RCC 7860 (cell line): ENCODE measurements at places on chromosomes 16 and 17.

DNA sequence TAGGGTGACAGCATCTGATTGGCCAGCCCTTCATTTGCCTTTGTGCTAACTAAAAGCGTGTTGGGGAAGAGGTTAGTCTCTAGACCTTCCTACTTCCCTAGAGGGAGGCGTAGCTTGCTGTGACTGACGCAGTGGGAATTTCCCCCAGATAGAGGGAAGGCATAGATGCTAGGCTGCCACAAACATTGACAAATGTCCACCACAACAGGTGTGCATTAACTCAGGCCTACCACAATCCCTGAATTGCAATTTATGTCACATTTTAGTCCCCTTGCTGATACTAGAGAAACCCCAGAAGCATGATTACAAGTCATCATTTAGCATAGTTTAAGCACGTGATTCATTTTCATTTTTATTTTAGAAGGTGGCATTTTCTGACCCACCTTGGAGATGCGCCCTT is 76.3 kb upstream of the WSB1 start:
- no peak for DNase-seq

DNA sequence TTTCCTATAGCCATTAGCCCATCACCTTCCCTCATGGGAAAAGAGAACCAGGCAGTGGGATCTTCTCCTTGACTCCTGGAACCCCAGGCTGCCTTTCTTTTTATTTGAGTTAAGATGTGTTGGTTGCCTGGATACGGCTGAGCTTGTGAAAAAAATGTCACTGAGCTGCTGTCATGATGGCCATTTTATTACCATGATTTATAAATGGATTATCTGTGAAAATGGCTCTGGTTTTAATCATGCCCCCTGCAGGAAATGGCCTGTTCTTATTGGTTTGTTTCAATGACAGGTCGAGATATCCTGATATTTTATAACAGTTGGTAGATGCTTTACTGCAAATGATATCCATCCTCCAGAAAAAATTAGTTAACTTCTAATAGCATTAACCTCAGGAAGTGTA is 640.4 kb downstream of the CDH11 start:
- no peak for DNase-seq

DNA sequence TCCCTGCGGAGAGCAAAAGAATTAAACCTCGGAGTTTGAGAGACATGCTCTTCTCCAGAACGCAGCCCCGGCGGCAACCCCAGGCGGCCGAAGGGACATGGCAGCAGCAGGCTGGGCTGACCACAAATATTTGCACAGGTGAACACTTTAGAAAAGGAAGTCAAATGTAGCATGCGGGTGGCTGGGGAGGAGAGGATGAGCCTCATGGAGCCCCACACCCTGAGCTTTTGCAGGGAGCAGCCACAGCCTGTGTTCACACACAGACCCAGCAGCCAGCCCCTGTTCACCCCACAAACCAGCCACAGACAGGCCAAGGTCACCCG is 17.8 kb downstream of the HS3ST6 start:
- DNase-seq: no peak

- DNase-seq: no peak
These were observed 21.0 kb upstream of the ENDOV start for GRCh38 chr17:80393961-80394360.

GRCh38 chr16:21268236-21268635 is 9.9 kb downstream of the CRYM start:
- no peak for DNase-seq

DNA sequence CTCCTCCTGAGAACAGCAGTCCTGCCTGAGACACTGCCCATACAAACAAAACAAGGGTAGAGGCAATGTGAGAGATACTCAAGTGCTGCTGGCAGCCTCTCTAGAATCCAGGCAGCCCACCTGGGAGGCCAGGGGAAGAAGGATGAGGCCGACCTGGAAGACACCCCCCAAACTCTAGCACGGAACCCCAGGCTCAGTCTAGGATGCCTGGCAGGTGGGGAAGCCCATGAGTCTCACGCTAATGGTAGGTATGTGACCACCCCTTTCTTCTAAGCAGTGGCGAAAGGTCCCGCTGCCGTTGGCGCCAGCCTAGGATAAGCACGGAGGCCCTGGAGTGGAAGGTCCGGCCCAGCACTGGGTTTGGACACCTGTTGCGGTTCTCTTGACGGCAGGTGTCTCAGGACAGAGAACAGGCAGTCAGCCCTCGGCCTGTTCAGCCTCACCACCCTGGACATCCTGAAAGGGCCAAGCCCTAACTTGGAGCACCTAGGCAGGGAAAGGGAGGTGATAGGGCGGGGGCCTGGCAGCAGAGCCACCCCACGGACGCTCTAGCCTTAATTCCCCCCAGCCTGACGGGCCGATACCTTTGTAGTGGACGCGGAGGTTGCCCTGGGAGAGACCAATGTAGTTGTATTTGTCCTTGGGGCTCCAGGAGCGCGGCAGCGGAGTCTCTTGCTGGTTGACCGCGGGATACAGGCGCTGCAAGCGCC is 487 bp downstream of the RANBP10 start:
- no peak for DNase-seq

- DNase-seq: peak; percentile 75
These were observed 5.2 kb downstream of the BAIAP2 start for GRCh38 chr17:81039854-81040758.

DNA sequence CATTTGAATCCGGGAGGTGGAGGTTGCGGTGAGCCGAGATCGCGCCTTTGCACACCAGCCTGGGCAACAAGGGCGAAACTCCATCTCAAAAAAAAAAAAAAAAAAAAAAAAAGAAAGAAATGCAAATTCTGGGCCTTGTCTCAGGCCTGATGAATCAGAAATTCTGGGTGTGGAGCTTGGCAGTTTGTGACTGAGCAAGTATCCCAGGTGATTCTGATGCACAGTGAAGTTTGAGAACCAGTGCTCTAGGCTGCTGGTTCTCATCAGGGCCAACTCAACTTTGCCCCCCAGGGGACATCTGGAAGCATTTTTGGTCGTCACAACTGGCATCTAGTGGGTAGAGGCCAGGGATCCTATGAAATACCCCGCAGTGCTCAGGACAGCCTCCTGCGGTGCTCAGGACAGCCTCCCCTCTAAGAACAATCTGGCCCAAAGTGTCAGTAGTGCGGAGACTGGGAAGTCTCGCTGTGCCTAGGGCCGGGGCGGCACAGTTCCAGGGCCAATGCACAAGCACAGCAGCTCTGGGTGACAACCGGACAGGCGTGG is 55.9 kb downstream of the SDK2 start:
- DNase-seq: no peak

DNA sequence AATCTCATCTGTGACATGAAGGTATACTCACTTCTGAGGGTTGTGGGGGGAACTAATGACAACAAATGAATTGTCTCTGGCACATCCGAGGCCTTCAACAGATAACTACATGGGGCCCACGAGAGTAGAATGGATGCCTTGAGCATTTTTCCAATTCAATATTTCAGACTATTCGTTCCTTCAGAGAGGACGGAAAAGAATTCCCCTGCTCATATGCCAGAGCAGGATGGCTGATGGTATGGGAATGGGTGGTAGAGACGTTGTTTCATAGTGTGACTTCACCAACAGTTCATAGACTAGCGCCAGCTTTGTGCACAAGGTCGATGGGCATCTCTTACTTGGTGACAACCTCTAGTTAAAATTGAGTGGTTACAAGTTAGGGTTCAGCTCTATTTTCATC is 61.3 kb downstream of the HLF start:
- no peak for DNase-seq

DNA sequence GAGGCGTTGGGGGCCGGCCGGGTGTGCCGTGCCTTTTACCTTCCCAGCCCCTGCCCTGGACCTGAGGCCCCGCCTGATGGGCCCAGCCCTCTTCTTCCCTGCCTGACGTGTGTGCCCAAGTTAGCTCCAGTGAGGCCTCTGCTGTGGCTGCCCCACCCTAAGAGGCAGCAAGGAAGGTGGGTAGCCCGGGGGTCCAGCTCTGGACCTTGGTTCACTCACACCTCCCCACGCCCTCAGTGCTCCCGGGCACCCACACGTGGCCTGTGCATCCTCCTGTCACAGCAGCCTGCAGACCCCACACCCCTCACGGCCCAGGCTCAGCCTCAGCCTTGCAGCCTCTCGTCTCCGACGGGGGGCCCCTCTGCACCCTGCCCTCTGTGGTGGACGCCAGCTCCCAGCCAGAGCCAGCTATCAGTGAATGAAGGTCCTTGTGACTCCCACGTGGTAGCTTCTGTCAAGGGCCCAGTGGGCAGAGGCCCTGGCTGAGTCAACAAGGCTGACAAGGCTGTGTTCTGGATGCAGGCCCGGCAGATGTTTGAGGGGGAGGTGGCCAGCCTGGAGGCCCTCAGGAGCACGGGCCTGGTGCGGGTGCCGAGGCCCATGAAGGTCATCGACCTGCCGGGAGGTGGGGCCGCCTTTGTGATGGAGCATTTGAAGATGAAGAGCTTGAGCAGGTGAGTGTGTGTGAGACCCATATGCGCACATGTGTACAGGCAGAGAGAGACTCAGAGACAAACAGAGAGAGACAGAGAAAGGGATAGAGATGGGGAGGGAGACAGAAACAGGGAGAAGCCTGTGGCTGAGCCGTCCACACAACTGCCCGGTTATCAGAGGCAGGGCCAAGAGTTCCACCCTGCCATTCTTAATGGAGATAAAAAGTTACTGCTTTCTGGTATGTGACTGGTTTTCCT is 2.8 kb downstream of the FN3K start:
- DNase-seq: no peak

DNA sequence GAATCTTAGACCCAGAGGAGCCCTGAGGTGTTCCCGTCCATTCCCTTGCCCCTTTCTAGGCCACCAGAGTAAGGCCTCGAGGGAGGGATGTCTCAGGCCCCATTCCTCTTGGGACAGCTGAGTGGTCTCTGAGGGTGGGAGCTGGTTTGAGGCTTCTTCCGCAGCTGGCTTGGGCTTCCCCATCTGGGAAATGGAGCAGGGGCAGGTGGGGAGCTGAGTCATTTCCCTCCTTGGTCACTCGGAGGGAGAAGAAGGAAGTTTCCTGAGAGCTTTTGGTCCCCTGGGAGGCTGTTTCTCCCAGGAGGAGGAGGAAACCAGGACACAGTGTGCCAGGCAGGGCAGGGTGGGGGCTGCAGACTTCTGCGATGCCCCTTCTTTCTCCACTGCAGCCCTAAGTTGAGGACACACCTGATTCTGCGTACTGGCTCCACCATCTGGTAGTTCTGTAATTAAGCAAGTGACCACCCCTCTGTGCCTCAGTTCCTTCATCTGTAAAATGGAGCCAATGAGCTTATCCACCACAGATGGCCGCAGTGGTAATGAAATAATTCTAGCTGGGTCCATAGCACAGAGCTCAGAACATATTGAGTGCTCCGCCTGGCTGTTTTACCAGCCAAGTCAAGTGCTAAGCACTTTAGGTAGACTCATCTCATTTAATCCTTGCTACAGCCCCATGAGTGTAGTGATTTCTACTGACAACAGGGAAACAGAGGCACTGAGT is 1.6 kb upstream of the KCNJ12 start:
- DNase-seq: peak; percentile 4

DNA sequence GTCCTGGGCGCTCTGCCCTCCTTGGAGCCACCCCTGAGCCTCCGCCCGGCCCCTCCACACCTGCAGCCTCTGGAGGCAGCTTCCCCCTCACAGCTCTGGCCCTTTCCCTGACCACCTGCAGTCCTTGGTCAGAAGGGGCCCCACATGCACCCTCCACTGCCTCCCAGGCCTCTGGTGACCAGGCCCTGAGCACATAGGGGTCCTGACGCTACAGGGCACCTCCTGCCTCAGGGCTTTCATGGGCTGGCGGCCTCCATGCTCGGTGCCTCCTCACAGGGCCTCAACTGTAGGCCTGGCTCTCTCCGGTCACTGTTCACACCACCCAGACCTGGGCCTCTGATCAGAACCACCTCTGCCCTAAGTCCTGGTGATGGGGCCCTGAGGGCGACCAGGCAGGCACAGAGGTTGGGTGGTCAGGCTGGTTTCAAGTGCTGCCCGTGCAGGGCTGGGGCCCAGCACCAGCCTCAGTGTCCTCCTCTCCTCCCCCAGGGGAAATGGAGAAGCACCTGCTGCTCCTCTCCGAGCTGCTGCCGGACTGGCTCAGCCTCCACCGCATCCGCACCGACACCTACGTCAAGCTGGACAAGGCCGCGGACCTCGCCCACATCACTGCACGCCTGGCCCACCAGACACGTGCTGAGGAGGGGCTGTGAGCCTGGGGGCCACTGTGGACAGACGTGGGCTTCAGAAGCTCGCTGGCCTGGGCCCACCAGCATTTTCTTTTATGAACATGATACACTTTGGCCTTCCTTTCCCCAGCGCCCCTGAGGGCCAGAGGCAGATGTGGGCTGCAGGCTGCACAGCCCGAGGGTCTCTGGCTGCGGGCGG is 3.9 kb downstream of the APRT start:
- DNase-seq: no peak

GRCh38 chr17:62870030-62870541 is 62.0 kb upstream of the MARCHF10 start:
- peak; percentile 13 for DNase-seq

DNA sequence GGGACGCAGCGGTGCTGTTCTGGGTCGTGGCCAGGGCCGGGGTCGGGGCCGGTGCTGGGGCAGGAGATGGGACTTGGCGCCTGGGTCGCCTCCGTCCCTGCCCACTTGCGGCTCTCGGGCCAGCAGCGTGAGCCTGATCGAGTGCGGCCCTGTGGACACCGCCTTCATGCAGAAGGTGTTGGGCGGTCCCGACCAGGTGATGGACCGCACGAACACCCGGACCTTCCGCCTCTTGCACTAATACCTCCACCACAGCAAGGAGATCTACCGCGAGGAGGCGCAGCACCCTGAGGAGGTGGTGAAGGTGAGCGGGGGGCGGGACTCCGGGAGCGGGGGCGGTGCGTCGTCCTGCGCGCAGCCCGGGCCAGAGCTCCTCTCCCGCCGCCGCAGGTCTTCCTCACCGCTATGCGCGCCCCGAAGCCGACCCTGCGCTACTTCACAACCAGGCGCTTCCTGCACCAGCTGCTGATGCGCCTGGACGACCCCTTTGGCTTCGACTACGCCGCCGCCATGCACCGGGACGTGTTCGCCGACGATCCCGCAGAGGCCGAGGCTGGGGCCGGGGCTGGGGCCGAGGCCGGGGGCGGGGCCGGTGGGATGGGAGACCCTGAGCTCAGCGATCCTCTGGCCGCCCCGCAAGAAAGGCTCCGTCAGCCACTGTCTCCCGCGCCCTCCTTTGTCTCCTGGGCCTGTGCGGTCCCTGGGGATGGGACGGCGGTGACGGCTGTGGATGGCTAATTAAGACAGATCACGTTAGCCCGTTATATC is 4.5 kb upstream of the HSD17B1 start:
- DNase-seq: no peak

DNA sequence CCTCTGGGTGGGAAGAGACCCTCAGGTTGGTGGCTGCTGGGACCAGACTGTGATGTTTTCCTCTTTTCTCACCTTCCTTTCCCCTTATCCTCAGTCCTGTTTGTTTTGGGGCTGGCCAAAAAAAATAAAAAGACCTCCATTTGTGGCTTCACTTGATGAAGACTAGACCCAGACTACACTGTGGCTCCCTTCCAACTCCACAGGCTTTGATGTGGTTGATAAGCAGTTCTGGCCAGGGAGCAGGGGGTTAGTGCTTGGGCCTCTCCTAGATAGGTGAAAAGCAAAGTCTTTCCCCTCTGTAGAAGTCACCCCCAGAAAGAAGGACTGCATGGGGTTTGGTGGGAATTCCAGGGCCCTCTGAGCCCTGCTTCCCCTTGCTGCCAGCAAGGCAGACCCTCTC is 11.2 kb upstream of the ADAM11 start:
- no peak for DNase-seq

GRCh38 chr17:71163121-71163812 is 957.6 kb upstream of the SOX9 start:
- DNase-seq: no peak
